Cardiac fibroblast (primary cell): ENCODE measurements at places on chromosomes 6 and 20.

- DNase-seq, result no peak
Measured at GRCh38 chr20:59443550-59443949, 143.1 kb downstream of the EDN3 start.

DNA sequence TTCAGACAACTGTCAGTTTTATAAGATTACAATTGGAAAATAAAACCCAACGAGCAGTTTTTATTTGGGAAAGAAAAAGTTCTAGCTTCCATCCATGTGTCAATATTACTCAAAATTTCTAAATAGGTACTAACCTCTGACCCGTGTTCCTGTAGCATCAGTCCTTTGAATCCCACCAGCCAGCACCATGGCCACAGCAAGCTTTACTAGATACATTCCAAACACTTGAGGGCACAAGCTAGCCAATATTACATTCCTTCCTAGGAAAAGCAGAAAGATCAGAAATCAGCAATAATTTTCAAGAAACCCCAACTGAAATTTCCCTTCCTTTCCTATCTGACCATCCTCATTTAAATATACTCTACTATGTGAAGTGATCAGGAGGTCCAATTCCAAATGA lies 19.2 kb downstream of the ASF1A start:
- no peak for DNase-seq

GRCh38 chr20:330233-331149 lies 5.1 kb downstream of the SOX12 start:
- DNase-seq, result peak; percentile 80

GRCh38 chr6:138568997-138569396 lies 69.7 kb upstream of the NHSL1 start:
- DNase-seq, result no peak
